ENCODE measurements at places on chromosomes 4 and X. TPM values are rescaled to one million over a fixed set of nuclear protein-coding genes. Genes with fewer than 3 reads are reported as not detected.

The GPR82 gene
- polyA plus RNA-seq: 0.44 TPM

The KIT gene
- polyA plus RNA-seq: 11.7 TPM

The ABCD1 gene
- polyA plus RNA-seq: 19.0 TPM

The CTAG1B gene
- not detected for polyA plus RNA-seq

The DUX4 gene
- not detected for polyA plus RNA-seq

The TBX22 gene
- polyA plus RNA-seq: not detected

The CSAG1 gene
- not detected for polyA plus RNA-seq

The PAGE2 gene
- not detected for polyA plus RNA-seq

The ESX1 gene
- polyA plus RNA-seq: not detected

The SERTM2 gene
- polyA plus RNA-seq: 0.16 TPM

The HMX1 gene
- polyA plus RNA-seq: not detected

The MCF2 gene
- polyA plus RNA-seq: 0.08 TPM

The TMEM31 gene
- polyA plus RNA-seq: not detected

The MAGEA2 gene
- polyA plus RNA-seq: not detected

The MAGEE2 gene
- 0.35 TPM for polyA plus RNA-seq

The FHL1 gene
- 736 TPM for polyA plus RNA-seq
